ENCODE measurements at places on chromosomes 12 and 14.

DNA sequence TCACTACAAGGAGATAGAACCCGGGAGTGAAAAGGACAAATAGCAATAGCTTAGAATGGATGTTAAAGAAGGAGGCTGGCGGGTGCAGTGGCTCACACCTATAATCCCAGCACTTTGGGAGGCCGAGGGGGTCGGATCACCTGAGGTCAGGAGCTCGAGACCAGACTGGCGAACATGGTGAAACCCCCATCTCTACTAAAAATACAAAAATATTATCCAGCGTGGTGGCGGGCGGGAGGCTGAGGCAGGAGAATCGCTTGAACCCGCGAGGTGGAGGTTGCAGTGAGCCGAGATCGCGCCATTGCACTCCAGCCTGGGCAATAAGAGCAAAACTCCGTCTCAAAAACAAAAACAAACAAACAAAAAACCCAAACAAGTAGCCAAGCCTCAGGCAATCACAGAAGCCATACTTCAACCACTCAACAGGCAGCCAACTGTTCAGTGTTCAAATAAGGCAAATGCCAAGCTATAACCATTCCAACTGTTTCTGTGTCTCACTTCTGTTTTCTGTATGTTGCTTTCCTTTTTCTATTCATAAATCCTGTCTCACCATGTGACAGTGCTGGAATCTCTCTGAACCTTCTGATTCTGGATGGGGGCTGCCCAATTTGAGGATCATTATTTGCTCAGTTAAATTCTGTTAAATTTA is 3.9 kb upstream of the SPTLC2 start:
- DNase-seq: no peak

- no peak for DNase-seq
These were observed 263.3 kb downstream of the SLC16A7 start for GRCh38 chr12:59859171-59859510.

DNA sequence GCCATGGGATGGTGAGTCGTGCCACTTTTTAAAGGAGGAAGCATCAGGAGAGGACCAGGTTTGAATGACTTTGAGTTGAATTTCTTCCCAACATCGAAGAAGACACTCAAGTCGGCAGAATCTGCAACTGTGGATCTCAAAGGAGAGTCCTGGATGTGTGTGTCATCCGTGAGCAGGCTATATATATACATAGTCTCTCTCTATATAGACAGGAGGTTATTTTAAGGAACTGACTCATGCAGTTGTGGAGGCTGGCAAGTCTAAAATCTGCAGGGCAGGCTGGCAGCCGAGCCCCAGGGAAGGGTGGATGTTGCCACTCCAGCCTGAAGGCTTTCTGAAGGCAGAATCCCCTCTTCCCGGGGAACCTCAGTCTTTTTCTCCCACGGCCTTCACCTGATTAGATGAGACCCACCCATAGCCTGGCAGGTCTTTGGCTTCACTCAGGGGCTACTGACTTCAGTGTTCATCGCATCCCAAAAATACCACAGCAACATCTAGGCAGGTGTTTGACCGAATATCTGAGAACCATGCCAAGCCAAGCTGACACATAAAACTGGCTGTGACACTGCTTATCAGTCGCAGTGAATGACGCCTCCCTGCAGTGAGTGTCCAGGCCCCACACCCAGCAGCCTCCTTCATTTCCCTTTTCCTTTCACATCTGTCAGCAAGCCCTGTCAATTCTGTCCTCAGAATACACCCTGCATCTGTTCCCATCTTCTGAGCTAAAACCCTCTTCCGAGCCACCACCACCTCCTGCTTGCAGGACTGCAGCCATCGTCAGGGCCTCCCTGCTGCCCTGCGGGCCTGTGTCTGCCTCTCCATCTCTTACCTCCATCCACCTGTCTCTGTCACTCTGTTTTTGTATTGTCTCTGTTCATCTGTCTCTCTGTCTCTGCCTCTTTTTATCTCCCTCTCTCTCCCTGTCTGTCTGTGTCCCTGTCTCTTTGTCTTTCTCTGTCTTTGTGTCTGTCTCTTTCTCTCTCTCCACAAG is 54.0 kb downstream of the ZNF664 start:
- no peak for DNase-seq

DNA sequence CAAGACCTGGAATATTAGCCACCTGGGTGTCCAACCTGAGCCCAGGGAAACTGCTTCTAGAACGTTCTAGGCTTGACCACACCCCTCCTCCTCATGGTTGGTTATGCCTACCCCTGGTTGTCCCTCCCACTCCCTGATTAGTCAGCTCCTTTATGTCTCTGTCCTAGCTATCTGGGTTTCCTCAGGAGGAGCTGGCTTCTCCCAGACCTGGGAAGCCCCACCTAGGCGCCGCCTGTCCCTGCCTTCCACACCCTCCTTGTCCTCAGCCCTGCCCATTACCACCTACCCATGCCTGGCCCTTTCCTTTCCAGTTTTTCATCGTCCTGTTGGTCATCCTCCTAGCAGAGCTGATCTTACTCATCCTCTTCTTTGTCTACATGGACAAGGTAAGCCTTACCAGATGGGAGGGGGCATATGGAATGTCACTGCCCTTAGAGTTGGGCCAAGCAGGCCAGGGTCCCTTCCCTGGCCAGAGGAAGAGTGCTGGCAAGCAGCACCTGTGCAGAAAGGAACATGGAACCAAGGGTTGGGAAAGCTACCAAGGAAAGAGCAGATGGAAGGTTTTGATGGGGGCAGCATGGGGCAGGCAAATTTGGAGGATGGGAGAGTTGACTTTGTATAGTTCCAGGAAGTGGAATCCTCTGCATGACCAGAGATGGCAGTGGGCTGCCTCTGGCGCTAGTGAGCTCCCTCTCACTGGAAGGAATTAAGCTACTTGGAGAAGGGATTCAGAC is 201.7 kb downstream of the TSPAN9 start:
- DNase-seq: no peak

- DNase-seq: no peak
These were observed 45.1 kb upstream of the CHGA start for GRCh38 chr14:92877757-92878431.

DNA sequence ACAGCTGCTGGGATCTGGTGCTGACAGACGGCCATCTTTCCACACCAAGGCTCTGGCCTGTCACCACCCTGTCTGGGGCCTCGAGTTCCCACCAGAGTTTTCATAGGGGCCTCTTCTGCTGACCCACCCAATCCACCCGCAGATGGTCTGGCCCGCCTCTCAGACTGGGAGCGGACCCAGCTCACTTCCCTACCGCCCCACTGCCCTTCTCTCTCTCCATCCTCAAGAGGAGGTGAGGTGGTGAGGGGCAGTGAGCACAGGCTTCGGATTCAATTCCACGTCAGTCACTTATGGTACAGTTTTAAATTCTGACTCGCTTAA is 12.3 kb upstream of the RPS6KL1 start:
- DNase-seq: no peak

All from hematopoietic multipotent progenitor cell (in vitro differentiated cells).